ENCODE measurements at places on chromosomes 4 and X.

DNA sequence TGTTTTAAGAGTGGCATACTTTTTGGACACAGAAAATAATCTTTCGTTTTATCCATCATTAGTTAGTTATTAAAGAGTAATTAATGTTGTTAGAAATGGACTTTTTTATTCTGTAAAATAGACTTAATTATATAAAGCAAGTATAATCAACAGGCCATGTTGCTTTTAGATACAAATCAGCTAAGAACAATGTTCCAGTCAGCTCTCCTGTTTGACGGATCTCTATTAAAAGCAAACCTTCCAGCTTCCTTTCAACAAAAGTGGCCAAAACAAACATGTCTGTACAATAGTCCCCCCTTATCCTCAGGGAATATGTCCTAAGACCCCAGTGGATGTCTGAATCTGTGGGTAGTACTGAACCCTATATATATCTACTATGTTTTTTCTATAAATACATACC, 4.9 kb upstream of the SLC10A4 start:
- DNase-seq = no peak

GRCh38 chr4:180150818-180151217, 2092.4 kb upstream of the TENM3 start:
- DNase-seq = no peak

- no peak for DNase-seq
Observed at GRCh38 chr4:181701894-181702293, 541.3 kb upstream of the TENM3 start.

GRCh38 chr4:48483777-48484493, 792 bp downstream of the SLC10A4 start:
- DNase-seq = no peak

DNA sequence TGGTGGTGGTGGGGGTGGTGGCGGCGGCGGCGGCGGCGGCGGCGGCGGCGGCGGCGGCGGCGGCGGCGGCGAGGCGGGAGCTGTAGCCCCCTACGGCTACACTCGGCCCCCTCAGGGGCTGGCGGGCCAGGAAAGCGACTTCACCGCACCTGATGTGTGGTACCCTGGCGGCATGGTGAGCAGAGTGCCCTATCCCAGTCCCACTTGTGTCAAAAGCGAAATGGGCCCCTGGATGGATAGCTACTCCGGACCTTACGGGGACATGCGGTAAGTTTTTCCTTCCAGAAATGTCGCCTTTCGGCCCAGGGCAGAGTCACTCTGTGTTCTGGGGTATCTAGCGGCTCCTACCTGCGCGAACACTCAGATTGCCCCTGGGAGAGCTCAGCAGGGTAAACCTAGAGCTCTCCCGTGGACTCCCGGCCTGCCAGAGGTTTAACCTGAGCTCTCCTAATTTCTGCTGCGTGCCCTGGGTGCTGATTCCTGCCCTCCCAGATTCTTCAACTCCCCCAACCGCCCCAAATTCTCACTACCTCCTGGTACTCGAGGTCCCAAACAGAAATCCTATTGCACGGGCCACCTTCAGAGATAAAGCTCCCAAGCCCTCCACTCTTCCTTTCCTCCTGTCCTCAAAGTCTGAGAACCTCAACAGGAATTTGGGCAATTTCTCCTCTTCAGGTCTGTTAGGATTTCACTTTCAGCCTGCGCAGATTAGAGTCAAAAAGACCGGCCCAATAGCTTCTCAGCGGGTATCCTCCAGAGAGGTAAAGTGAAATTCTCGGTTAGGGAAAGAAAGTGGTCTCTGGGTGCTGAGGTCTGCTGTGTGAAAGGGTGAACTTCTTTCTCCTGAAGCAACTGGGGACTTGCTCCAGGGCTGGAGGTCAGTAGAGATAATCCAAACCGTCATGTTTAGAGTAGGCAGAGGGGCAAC, 2.9 kb downstream of the AR start:
- no peak for DNase-seq

- no peak for DNase-seq
Observed at GRCh38 chr4:38455092-38455862, 208.7 kb upstream of the KLF3 start.

GRCh38 chr4:99506781-99507180, 4.0 kb upstream of the C4orf17 start:
- no peak for DNase-seq

GRCh38 chrX:96376266-96376665, 308.4 kb upstream of the DIAPH2 start:
- no peak for DNase-seq

- no peak for DNase-seq
Observed at GRCh38 chr4:112156553-112156952, 11.3 kb downstream of the FAM241A start.

DNA sequence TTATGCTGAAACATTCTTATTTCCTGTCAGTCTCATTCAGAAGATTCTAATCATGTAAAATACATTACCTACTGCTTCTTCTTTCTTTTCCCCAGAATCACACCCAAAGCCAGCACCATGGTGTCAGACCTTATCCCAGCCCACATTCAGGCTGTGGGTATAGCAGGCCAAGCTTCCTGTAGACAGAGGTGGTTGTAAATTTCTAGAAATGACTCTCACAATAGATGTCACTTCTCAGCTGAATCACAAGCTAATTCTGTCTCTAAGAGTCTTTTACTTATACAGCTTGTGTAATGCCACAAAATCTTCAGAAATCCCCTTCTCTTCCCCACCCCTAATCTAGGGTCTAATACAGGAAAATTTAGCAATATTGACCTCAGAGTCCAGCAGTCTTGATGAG, 239.6 kb downstream of the PARM1 start:
- no peak for DNase-seq

Measured in adrenal gland (tissue), 19 donors.